ENCODE measurements at places on chromosomes 5 and 9.

- no peak for DNase-seq
Measured at GRCh38 chr9:121298689-121299466, 30.9 kb downstream of the GSN start.

DNA sequence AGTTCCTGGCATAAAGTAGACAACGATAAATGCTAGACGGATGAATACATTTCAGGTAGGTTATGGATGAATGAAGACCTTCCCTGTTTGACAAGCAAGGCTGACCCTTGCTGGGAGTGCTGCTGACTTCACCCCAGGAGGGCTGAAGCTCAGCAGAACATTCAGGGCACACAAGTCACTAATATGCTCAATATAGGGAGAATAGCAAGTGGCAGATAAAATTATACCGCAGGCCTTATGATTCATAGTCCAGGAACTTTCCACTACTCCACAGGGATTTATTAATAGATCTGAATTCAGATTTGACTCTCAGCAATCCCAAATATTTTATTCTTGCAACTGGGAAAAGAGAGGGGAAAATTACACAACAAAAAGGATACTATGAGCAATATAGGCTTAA is 38.2 kb upstream of the GRAMD2B start:
- DNase-seq, result no peak

DNA sequence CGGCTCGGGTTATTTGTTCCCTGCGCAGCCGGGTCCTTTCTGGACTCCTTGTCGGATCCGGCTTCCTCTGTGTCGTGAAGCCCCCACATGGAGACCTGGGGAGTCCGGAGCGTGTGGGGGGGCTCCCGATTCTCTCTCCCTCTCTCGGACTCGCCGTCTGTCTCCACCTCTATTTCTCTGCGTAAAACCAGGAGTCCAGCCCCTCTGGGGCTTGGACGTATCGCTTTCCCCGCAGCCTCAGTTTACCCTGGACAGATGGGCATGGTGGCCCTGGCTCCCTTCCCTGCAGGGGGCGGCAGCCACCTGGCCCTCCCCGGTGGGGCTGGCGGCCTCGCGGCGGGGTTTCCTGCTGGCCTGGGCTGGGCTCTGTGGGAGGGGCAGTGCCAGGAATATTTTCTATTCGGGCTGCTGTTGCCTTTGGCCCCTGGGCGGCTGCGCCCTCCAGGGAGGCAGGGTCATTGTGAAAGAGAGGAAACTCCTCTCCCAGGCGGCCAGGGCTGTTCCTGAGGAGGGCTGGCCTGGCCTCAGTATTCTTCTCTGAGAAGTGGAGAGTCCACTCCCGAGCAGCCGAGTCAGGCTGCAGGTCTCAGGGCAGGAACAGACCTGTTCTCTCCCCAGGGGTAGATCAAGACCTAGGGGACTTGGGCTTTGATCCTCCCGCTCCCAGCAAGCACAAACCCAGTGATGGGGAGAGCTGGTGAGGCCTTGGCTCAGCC is 665 bp downstream of the ASS1 start:
- no peak for DNase-seq

DNA sequence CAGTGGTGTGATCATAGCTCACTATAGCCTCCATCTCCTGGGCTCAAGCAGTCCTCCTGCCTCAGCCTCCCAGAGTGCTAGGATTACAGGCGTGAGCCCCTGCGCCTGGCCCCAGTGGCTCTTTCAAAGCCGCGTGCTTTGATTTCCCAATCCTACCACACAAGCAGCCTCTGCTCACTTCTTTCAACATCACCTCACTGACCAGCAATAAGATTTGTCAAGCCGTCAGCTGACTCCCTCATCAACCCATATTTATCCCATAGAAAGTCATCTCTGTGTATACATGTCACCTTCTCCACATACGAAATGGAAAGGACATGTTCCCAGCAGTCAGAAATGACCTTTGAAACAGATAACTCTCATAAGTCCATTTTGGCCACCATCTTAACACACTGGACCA is 26.0 kb downstream of the SLC31A2 start:
- DNase-seq, result no peak

GRCh38 chr5:178318893-178319292 is 86.3 kb upstream of the PHYKPL start:
- no peak for DNase-seq

GRCh38 chr5:10632110-10632761 is 68.4 kb downstream of the ANKRD33B start:
- no peak for DNase-seq

DNA sequence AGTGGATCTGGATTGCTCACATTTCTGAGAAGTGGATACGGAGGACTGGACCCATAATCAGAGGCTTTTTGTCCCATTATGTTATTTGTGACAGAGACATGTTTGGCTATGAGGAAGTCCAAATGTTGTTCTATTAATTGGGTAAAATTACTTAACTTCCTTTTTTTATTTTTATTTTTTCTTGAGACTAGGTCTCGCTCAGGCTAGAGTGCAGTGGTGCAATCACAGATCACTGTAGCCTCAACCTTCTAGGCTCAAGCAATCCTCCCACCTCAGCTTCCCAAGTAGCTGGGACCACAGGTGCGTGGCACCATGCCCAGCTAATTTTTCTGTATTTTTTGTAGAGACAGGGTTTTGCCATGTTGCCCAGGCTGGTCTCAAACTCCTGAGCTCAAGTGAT is 11.9 kb upstream of the PGGT1B start:
- DNase-seq, result no peak

- DNase-seq, result no peak
Measured at GRCh38 chr5:6464441-6464840, 15.8 kb downstream of the UBE2QL1 start.

Data from stimulated activated CD8-positive, alpha-beta memory T cell treated with anti-CD3 and anti-CD28 coated beads, Interleukin-4, amount 100 ng/mL, for 1 hour (primary cell).